ENCODE measurements at places on chromosomes 16 and 17.

GRCh38 chr17:750431-751037 lies 1.5 kb downstream of the GEMIN4 start:
- DNase-seq, result no peak

GRCh38 chr16:30941600-30942425 lies 7.1 kb upstream of the ORAI3 start:
- DNase-seq, result peak; percentile 80

GRCh38 chr17:77416105-77416713 lies 275.4 kb downstream of the SEC14L1 start:
- no peak for DNase-seq

- no peak for DNase-seq
Observed at GRCh38 chr16:65740711-65741110, 618.8 kb upstream of the CDH11 start.

DNA sequence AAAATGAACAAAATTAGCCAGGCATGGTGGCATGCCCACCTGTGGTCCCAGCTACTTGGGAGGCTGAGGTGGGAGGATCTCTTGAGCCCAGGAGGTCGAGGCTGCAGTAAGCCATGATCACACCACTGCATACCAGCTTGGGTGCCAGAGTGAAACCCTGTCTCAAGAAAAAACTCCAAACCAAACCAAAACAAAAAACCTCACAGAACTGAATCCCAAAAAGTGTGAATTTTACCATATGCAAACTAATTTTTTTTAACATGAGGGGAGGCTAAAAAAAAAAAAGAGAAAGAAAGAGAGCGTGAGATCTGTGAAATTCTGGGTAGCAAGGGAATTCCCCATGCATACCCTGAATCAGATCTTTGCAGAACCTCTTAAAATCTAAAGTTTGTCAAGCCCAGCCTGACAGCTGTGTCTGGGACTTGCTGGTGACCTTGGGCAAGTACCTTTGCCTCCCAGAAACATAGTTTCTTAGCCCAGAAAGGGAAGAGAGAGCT lies 17.1 kb upstream of the CDH1 start:
- DNase-seq, result no peak

GRCh38 chr16:85842848-85843247 lies 43.4 kb downstream of the COX4I1 start:
- DNase-seq, result no peak

GRCh38 chr16:47687694-47688093 lies 226.6 kb downstream of the PHKB start:
- no peak for DNase-seq

- no peak for DNase-seq
Observed at GRCh38 chr16:19463468-19464315, 46.0 kb downstream of the TMC5 start.

GRCh38 chr17:72634621-72635020 lies 457.9 kb downstream of the SLC39A11 start:
- no peak for DNase-seq

All from T-helper 1 cell (primary cell).